ENCODE measurements at places on chromosomes 1 and 21. TPM values are rescaled to one million over a fixed set of nuclear protein-coding genes. Genes with fewer than 3 reads are reported as not detected.
A peak's percentile ranks its signal among the peaks of the same experiment; 100 is the strongest.

DNA sequence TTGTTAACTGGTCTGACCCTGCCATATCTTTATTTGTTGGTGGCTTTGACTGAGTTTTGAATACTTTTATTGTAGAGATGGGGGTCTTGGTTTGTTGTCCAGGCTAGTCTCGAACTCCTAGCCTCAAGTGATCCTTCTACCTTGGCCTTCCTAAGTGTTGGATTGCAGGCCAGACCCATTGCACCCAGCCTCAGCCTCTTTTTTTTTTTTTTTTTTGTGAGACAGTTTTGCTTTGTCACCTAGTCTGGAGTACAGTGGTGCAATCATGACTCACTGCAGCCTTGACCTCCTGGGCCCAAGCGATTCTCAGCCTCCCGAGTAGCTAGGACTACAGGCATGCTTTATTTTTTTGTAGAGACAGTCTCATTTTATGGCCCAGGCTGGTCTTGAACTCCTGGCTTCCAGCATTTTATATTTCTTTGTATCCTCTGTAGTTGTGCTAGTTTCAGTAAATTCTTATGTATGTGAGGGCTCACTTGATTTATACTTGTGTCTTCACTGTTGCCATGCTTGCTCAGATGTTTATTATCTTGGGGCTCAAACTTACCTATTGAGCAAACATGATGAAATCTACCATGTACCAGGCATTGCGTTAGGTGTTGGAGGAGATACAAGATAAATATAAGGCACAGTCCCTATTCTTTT lies 24.1 kb downstream of the THRAP3 start:
- DNase-seq, result peak; percentile 59

DNA sequence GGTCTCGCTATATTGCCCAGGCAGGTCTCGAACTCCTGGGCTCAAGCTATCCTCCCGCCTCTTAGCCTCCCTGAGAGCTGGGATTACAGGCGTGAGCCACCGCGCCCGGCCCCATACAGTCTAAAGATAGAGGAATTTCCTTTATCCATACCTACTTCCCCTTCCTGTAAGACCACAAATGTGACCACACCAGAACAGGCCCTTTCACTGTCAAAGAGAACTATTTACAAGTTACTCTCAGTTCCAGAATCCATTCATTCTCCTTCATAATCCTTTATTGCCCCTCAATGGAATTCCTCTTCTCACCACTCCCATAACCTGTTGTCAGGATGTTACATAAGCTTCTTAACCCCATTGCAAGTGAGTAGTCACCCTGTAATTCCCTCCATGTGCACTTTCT lies 26.3 kb upstream of the SLC5A9 start:
- no peak for DNase-seq

- peak; percentile 34 for DNase-seq
Observed at GRCh38 chr1:77282866-77283539, 1.2 kb downstream of the AK5 start.

GRCh38 chr1:11664336-11665065 lies 501 bp downstream of the FBXO6 start:
- DNase-seq, result peak; percentile 23

GRCh38 chr21:29825936-29826335 lies 113.9 kb downstream of the GRIK1 start:
- no peak for DNase-seq

The CDK18 gene
- 0.17 TPM for polyA plus RNA-seq

- DNase-seq, result no peak
Observed at GRCh38 chr1:28308750-28309149, 20.1 kb upstream of the MED18 start.

The FNDC5 gene
- polyA plus RNA-seq, result 0.14 TPM

GRCh38 chr1:159750621-159751020 lies 30.1 kb upstream of the DUSP23 start:
- DNase-seq, result no peak

GRCh38 chr1:179510038-179510437 lies 65.7 kb downstream of the NPHS2 start:
- DNase-seq, result no peak

DNA sequence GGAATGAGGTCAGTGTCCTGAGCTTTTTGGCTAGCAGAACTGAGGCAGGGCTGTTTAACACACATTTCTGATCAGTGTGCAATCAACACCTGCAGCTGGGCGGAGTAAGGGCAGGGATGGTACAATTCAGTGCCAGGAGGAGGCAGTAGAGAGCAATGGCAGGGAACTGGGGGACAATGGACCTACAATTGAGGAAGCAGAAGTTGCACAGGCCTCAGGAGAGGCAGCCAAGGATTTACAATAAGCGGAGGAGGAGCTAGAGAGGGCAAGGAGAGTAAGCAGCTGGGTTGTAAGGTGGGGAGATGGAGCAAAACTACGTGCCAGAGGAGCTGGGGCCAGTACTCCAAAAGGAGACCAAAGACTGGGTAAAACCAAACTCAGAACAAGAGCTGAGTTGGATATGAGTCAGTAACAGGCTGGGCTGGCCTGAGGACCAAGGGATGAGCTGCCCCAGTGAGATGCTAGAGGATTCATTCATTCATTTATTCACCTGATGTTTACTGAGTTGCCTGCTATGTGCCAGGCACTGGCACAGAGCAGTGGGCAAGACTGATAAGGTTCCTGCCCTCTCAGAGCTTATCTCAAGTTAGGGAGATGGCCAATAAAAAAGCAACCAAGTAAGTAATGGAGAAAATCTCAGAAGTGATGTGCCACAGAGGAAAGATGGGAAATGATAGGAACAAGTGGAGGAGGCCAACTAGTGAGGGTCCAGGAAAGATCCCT lies 10.4 kb upstream of the GALE start:
- peak; percentile 52 for DNase-seq

Data from endothelial cell of umbilical vein (primary cell).